ENCODE measurements at places on chromosomes 5 and 9.

GRCh38 chr9:129894120-129894823 is 59.0 kb downstream of the USP20 start:
- no peak for DNase-seq

DNA sequence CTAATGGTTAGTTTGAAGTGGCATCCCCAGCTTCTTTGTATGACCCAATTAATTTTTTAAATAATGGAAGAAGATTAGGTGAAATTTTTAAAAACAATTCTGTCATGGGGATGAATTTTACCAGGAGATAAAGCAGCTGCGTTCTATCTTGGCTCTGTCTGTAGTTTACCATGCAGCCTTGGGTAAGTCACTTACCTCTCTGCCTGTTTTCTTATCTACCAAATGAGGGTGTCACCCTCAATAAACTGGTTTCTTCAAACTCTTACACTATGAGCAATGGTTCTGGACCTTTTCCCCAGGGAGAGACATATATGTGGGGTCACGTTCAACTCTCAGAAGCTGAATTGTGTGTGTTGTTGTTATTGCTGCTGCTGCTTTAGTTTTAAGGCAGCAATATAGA is 71.7 kb downstream of the TEX10 start:
- DNase-seq: no peak

DNA sequence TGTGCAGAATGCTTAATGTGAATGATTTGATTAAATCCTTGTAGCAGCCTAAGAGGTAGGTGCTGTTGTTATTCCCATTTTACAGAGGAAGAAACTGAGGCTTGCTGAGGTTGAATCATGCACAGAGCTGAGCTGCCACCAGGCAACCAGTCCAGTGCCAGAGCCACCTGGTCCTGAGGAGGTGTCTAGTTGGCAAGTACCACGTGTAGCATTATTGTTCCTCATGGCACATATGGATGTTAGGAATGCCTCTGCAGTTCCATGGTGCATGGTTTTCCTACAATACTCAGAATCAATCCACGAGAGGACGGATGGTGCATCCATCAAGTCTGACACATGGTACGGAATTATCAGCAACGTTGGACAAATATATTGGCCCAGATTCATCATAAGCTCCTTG is 8.9 kb downstream of the UBE2QL1 start:
- DNase-seq: no peak

DNA sequence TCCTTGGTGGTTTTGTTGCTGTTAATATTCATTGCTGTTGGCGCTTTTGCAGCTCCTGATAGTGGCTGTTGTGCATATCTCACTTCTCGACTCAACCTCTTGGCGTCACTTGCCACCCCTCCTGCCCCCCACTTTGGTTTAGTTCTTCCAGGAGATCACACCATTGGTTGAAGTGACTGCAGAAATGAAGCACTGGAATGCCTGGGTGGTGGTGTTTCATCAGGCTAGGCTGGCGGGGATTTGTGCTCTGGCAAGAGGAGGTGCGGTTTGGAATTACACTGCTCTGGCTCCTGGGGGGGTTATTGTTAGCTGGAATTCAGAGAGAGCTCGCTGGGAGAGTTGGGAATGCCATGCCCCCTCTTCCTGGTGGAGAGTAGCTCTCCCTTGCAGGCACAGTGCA is 11.5 kb downstream of the PRRC2B start:
- DNase-seq: no peak

DNA sequence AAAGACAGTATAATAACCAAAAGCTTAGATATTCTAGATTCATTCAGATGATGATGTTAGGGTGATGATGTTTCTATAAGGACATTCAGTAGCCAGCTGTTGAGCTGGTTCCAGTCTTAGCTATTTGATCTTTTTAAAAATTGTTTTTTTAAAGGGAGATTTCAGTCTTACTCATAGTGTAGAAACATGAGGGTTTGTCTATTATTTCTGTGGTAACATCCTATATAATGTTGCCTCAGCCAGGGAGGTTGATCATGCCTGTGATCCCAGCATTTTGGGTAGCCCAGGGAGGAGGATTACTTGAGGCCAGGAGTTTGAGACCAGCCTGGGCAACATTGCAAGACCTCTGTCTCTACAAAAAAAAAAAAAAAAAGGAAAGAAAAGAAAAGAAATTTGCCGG is 167.8 kb downstream of the DOCK2 start:
- DNase-seq: no peak

- no peak for DNase-seq
Observed at GRCh38 chr9:133528876-133529241, 4.1 kb upstream of the MYMK start.

- no peak for DNase-seq
Observed at GRCh38 chr5:148746826-148747535, 79.4 kb upstream of the ADRB2 start.

Data from HEK293T (cell line).